Activated CD4-positive, alpha-beta T cell treated with anti-CD3 and anti-CD28 coated beads, Interleukin-2, amount 10 ng/mL, durations not matched to agents 7 days and 5 days (primary cell): ENCODE measurements at places on chromosomes 5 and 9. TPM values are rescaled to one million over a fixed set of nuclear protein-coding genes. Genes with fewer than 3 reads are reported as not detected.

The TMEM252 gene
- total RNA-seq: not detected

The PTCD2 gene
- 7.8 TPM for total RNA-seq

The TMED9 gene
- total RNA-seq: 94.0 TPM

The KIF4B gene
- not detected for total RNA-seq

The DPH7 gene
- 31.1 TPM for total RNA-seq

The KCNV2 gene
- total RNA-seq: not detected

The SPATA31A7 gene
- not detected for total RNA-seq

The SLC6A3 gene
- 0.08 TPM for total RNA-seq

The BARHL1 gene
- total RNA-seq: not detected

The PPIC gene
- total RNA-seq: not detected

The MUSK gene
- total RNA-seq: not detected

The PNPLA7 gene
- 4.4 TPM for total RNA-seq

The TENT4A gene
- 41.9 TPM for total RNA-seq

The AGXT2 gene
- not detected for total RNA-seq

The STRBP gene
- total RNA-seq: 16.8 TPM

The PDE8B gene
- 0.25 TPM for total RNA-seq

The CKMT2 gene
- total RNA-seq: not detected

The IL4 gene
- not detected for total RNA-seq

The CARD9 gene
- total RNA-seq: 0.69 TPM

The GFI1B gene
- not detected for total RNA-seq

DNA sequence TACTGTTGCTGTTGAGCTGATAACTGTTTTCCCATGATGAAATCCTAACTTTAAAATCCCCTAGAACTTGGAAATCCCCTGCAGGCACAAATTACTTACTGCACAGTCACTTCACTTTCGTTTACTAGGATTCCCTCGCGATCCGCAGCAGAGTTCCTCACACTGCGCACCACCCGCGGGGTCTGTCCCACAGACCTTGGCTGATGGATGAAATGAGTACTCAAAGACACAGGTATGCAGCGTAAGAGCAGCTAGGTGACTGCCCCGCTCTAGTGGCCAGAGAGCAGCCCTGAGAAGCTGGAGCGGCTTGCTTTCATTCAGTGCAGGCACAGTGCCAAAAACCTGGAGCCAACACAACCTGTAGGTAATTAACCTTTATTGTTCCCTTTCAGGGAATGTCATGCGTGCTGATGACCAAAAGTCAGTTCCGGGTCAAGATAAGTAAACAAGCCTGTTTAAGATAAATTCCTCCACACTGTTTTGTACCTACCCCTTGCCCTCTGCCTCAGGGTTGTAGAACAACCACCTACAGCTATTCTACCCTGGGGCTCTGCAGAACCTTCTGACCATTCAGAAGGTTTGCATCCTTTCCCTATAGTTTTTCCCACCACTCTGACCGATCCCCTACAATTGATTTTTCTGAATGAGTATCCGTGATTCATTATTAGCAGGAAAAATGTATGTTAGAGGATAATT, 191.2 kb downstream of the CDH9 start:
- DNase-seq: no peak

GRCh38 chr9:89179540-89179894, 899 bp upstream of the SHC3 start:
- no peak for DNase-seq

GRCh38 chr5:6792911-6793471, 79.8 kb downstream of the TENT4A start:
- no peak for DNase-seq

GRCh38 chr5:140295414-140295813, 7.5 kb downstream of the PFDN1 start:
- no peak for DNase-seq

DNA sequence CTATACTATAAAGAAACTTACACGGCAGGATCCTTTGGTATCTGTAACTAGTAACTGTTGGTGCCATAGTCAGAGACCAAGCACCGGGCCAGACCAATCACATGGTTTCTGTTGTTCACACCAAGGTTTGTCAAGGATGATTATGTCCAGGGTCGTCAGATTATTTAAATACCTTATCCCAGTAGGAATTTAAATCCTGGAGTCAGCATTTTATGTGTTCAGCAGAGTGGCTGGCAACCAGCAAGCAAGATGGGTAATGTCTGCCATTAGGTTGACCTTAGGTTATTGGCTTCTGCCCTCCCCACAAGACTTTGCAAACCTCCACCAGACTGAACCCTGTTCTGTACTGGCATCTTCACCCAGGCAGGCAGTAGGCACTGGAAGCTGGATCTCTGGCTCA, 39.3 kb upstream of the TMOD1 start:
- no peak for DNase-seq

GRCh38 chr5:122259995-122260394, 52.0 kb upstream of the SNCAIP start:
- no peak for DNase-seq

- no peak for DNase-seq
These were observed 447 bp downstream of the CRAT start for GRCh38 chr9:129109952-129110739.

DNA sequence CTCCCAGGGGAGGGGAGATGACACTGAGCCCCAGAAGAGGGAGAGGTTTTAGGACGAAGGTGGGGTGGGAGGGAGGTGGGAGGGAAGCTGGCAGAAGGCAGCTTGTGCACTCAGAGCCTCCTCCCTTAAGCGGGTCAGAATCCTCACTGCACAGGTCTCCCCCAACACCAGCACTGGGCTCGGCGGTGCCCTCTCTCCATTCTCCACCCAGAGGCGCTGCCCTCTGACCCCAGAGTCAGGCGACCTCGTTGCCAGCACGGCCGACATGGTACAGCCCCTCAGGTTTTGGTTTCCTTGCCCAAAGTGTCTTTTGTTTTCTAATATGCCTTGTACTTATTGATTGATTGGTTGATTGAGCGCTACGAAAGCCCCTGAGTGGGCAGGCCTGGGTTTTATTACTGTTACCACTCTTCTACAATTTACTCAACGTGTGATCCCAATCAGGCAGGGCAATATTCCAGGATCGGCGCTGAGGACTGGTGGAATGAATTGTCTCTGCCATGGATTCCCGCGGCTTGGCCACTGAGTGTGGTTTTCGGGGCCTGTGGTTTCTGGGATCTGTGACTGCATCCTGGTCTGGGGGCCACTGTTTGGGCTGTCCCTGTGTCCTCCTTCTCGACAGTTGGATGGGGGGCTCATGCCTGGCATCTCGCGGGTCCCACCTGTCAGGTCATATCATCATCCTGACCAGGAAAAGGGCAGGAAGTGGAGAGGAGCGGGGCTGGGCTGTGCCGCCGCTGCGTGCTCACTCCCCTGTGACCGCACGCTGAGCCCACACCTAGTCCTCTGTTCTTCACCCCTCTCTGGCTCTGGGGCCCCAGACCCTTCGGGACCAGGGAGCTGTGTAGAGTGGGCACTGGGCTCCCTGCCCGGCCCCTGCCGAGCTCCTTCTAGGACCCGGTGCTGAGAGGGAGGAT, 9.6 kb upstream of the FCN2 start:
- no peak for DNase-seq

GRCh38 chr5:113047733-113048652, 71.4 kb downstream of the DCP2 start:
- no peak for DNase-seq

DNA sequence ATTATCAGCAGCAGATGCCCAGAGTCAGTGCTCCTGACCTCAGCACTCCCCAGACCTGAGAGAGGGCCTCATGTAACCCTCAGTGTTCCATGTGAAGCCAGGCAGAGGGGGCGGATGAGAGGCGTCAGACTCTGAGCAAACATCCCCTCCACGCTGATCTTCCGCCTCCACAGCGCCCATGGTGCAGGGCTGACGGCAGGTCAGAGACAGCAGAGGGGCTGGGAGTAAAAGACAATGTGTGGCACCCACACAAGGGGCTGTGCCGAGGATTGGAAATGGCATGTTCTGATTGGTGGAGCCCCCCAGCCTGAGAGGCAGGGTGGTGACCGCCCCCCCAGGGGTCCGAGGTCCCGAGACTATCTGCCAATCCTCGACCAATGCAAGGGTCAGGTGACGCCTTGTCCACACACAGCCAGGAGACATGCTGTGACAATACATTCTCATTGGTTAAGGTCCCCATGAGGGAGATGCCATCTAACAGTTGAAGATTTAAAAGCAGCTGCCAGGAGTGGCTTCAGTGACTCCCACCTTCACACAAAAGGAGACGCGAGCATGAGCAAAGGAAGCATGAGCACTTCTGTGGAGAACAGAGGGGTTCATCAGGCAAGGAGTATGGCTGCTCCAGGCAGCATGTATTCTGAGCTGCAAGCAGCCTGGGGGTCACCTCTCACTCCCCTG, 19.3 kb upstream of the SLC25A51 start:
- no peak for DNase-seq

- no peak for DNase-seq
These were observed 66.0 kb upstream of the KLF9 start for GRCh38 chr9:70480405-70480980.

GRCh38 chr9:123447934-123448646, 92.1 kb downstream of the CRB2 start:
- DNase-seq: no peak

DNA sequence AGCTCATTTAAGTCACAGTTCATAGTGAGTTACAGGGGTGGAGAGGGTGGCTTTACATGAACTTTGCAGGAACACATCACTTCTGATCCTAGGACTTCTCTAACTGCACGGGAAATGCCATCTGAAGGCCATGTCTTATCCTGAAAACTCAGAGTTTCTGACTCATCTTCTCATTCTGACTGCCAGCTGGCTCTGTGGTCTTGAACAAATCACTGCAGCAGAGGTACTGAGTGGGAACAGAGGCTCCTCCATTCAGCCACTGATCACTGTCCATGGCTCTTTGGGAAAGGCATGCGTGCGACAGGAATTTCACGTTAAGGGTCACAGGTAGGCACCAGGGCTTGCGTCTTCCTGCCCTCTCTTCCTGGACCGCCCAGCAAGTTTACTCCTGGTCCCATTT, 114.6 kb upstream of the LRRTM2 start:
- DNase-seq: no peak

DNA sequence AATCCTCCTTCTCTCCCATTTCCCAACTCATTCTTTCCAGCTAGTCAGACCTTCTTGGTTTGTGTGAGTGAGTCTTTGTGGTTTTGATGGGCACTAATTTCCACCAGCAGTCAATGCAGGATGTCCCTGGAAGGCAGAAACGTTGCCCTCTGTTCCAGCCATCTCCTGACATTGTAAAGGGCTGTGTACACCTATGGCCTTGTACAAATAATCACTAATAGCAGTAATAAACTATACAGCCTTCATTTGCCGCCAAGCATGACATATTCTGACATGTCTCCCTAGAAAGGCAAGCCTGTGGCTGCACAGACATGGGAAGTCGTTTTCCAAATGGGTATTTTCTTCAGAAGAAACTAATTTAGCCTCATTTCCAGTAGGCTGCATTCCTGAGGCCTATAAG, 18.4 kb upstream of the DENND1A start:
- DNase-seq: no peak

GRCh38 chr5:180873615-180874520, 12.8 kb upstream of the ZFP62 start:
- no peak for DNase-seq

DNA sequence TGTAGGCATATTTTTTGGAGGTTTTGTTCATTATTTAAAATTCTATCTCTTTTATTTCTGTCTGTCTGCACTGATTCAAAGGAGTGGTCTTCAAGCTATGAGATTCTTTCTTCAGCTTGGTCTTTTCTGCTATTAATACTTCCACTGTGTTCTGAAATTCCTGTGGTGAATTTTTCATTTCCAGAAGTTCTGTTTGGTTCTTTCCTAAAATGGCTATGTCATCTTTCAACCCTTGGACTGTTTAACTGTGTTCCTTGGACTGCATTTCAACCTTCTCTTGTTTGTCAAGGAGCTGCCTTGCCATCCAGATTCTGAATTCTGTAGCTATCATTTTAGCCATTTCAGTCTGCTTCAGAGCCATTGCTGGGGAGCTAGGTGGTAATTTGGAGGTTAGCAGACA, 76.3 kb downstream of the CERT1 start:
- DNase-seq: no peak

- no peak for DNase-seq
These were observed 3.9 kb downstream of the MAMDC4 start for GRCh38 chr9:136856079-136856476.

- DNase-seq: no peak
These were observed 30.4 kb upstream of the SLIT3 start for GRCh38 chr5:169331292-169331852.

GRCh38 chr9:81549500-81550206, 139.7 kb downstream of the TLE1 start:
- DNase-seq: no peak

DNA sequence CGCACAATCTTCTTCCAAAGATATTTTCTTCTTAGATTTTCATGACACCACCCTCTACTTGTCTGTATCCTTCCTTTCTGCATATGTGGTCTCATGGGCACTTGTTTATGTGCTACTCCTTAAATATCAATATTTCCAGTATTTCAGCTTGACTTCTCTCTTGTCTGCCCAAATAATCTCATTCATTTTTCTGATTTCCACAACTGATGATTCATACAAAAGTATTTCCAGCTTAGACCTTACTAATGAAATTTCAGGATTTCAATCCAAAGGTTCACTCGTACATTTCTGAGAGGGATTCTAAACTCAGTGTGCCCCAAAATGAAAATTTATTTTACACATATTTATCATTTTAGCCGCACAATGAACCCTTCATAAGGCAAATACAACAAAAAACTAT, 928.9 kb upstream of the C9orf72 start:
- DNase-seq: no peak
